ENCODE measurements at places on chromosomes 3 and 15.

DNA sequence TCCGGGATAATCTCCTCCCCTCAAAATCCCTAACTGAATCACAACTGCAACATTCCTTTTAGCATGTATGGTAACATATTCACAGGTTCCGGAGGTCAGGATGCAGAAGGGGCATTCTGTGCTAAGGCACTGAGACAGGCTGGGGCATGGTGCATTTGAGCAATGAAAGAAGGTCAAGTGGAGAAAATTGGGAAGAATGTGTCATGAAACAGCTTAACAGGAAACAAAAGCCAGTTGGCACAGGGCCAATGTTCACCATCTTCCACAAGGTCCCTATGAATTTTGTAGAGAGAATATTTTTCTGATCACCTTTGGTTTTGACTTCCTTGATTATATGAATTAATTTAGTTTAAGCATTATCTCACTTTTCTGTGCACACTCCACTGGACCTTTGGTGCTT, 587.7 kb upstream of the NR2F2 start:
- DNase-seq = no peak

DNA sequence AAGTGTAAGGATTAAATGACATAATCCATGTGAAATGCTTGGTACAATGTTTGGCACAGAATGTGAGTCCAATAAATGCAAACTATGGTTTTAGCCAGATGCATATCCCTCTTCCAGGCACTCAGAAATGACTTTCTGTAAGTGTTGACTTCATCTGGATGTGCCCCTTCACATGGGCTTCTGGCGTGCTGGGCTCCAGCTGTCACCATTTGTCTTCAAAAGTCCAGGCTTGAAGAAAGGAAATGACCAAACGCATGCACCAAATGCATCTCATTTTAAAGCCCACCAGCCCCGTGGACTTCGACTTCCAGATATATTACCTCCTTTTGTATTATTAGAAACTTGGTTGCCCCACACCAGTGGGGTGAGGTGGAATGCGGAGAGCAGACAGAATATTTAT, 23.7 kb downstream of the CRYGS start:
- DNase-seq = no peak

DNA sequence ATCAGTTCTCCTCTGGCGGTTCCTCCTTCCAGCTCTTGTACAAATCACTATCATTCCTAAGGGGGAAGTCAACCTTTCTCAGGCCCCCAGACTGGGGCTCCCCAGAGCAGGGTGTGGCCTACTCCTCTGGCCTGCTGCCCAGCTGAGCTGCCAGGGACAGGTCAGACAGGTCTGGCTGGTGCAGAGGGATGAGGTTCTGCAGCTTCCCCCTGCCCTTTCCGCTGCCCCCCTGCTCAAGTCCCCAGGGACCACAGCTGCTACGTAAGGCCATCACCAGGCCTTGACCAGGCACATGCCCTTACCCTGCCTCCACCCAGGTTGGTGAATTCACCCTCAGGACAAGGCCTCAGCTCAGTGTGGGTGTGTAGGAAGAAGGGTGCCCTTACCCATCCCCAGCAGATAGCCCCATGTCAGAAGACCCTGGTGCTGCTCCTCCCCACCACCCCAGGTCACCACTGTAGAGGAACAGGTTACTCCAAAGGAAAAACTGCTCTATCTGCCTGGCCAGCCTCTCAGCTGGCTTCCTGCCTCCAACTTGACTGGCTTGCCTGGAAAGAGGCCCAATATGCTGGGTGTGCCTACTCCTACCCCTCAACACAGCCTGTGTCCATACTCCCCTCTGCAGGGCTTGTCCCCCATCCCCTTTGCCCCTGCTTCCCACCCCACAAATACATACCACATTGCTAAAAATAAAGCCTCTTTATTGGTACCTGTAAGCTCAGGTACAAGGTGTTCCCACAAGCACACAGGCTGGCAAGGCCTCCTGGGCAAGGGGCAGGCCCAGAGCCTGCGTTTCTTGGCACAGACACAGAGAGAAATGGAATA, 12.0 kb downstream of the CSRNP1 start:
- no peak for DNase-seq

- DNase-seq = no peak
Measured at GRCh38 chr15:85583923-85584390, 203.6 kb downstream of the AKAP13 start.

DNA sequence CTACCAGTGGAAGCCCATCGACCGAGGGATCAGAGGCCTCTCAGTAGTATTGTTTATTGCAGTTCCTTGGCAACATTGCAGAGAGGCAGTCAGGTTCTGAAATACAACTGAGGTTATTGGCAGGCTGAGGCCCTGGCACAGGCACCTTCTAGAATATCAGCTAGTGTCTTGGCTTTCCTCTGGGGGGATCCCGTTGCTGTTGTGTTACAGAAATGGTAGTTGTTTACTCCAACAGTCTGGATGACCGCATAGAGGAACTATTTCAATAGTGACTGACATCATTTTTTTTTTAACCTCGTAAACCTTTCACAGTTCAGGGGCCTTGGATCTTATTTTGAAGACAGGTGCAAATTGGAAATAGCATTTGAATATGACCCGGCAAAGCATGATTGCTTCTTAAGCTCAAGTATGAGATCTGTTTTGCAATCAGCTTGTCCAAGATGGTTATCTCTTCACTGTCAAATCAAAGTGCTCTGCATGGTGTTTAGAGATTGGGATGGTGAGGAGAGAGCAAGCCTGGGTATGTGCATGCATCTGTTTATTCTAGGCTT, 63.9 kb downstream of the PGPEP1L start:
- DNase-seq = no peak

DNA sequence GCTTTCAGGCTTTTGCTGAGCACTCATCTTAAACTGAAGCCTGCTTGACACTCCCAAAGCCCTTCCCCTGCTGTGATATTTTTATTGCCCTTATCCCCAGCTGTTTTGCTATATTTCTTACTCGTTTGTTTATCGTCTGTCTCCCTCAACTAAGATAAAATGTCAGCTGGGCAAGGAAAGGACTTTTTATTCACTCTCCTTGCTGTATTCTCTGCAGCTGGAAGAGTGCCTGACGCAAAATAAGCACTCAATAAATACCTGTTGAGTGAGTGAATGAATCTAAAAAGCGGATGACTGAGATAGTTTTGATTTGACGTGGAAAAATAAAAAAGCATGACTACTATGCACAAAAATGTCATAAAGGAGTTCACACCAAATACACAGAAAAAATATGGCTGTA, 84.8 kb upstream of the POMGNT2 start:
- DNase-seq = no peak

DNA sequence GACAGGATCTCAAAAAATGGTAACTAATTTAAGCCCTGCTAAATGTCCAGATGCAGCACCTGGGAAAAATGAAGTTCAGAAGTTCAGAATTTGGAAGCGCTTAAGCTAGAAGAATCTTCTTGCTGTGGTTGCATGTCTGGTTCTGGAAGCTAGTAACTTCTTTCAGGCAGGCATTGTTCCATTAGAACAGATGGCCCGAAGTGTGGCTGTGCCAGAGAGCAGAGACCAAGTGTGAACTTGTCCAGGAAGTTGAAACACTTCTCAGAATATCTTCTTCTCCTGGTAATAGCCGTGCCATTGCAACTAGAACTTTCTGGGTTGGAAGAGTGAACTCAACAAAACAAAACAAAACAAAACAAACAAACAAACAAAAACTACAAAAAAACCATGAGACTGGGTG, 80.0 kb downstream of the MITF start:
- DNase-seq = no peak

GRCh38 chr3:113914646-113915045, 33.2 kb upstream of the ZDHHC23 start:
- DNase-seq = no peak

GRCh38 chr3:165439765-165440164, 243.6 kb upstream of the SLITRK3 start:
- DNase-seq = no peak

GRCh38 chr15:68791431-68792283, 29.0 kb downstream of the ANP32A start:
- DNase-seq = no peak

DNA sequence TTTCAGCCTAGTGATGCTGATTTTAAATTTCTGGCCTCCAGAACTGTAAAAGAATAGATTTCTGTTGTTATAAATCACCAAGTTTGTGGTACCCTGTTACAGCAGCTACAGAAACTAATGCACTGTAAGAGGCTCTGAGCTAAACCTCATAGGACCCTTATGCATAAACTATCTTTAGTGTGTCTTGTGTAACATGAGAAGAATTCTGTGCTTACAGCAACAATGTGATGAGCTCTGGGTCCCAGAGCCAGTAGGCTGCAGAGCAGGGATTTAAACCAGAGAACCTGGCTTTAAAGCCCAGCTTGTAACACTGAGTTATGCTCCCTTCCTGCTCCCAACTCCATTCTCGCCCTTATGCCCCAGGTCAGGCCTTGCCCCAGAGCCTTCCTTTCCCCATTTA, 113.1 kb downstream of the THSD4 start:
- no peak for DNase-seq

- DNase-seq = no peak
Measured at GRCh38 chr3:120775411-120775810, 32.9 kb downstream of the GTF2E1 start.

GRCh38 chr15:43735416-43735815, 10.8 kb upstream of the PDIA3 start:
- no peak for DNase-seq

- no peak for DNase-seq
Measured at GRCh38 chr15:61157933-61158332, 71.2 kb downstream of the RORA start.

GRCh38 chr15:33028495-33028894, 166.0 kb downstream of the FMN1 start:
- DNase-seq = no peak
